ENCODE measurements at places on chromosomes 7 and 10.

DNA sequence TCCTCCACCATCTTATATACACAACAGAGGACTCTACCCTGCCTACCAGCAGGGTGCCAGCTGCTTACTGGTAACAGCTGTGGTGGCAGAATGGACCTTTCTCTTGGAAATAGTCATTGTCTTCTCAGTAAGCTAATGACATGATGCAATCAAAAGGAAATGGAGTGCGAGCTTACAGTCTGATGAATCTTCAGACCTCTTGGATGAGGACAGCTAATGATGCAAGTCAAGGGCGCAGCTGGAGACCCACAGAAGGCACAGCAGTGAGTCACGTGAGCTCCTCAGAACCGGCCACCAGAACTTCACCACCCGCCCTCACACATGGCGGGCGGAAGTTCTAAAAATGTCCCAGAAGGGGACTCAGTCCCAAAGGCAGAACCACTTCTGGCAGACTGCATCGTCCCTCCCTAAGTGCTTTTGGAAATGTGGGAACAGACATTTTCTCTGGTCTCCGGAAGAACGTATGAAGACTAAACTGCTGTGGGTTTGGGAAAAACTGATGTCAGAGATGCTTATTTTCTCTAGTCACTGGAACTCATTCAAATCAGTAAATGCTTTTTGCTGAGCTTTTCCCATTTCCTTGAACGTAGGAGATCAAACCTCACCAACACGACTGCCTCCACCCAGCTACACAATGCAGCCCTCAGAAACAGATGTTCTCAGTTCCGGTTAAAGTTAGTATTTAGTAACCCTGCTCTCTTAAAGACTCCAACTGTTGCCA, 96.4 kb downstream of the FAS start:
- no peak for DNase-seq

DNA sequence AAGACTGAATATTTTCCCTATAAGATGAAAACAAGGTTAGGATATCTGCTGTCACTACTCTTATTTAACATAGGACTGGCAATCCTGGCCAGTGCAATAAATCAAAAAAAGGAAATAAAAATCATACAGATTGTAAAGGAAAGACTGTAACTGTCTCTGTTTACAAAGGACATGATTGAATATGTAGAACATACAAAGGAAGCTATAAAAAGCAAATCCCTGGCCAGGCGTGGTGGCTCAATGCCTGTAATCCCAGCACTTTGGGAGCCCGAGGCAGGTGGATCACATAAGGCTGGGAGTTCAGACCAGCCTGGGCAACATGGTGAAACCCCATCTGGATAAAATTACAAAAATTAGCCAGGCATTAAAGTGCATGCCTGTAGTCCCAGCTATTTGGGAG, 15.8 kb downstream of the ZNF485 start:
- DNase-seq = no peak

GRCh38 chr7:121480058-121480457, 84.0 kb upstream of the FAM3C start:
- DNase-seq = peak; percentile 10

- DNase-seq = no peak
These were observed 70.5 kb upstream of the KCTD7 start for GRCh38 chr7:66558201-66558641.

- no peak for DNase-seq
These were observed 1106.2 kb upstream of the LRRN3 start for GRCh38 chr7:109984729-109985128.

- DNase-seq = peak; percentile 24
These were observed 103.0 kb downstream of the DOCK4 start for GRCh38 chr7:112103246-112103645.

- no peak for DNase-seq
These were observed 376.4 kb downstream of the NRG3 start for GRCh38 chr10:82251222-82251906.

GRCh38 chr7:82044497-82045080, 274.7 kb upstream of the HGF start:
- DNase-seq = peak; percentile 48

- DNase-seq = no peak
These were observed 238.1 kb upstream of the BMPER start for GRCh38 chr7:33667196-33667595.

- no peak for DNase-seq
These were observed 20.8 kb downstream of the VWA2 start for GRCh38 chr10:114259824-114260223.

DNA sequence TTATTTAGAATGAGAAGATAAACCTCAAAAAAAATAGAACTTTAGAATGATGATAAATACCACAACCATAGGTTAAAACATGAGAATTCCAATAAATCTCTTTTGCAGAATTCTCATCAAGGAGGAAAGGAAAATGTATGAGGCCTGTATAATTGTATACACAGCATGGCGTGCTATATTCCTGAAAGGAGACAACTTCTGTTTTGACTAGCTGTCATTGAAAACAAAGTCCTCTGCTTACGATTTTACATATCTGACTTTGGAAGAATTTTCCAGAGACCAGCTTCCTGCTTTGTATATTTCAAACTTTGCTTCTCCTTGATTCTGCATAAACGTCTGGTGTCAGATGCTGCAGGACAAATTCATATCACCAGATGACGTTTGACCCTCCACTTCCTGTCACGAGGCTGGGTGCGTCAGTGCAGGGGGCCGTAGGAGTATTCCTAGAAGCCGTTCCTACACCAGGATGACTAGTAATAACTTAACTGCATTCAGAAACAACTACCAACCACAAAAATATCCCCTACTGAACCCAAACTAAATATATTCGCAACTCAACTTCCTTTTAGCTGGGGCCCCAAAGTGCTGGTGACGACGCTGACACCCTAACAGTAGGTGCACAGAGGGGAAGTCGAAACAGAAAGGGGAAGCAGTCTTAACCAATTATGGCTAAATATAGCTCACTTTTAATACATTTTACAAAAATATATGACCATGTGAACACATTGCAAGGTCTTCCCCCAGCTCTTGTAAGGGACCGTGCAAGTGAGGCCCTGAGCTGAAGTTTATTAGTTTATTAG, 178.6 kb upstream of the INHBA start:
- no peak for DNase-seq

DNA sequence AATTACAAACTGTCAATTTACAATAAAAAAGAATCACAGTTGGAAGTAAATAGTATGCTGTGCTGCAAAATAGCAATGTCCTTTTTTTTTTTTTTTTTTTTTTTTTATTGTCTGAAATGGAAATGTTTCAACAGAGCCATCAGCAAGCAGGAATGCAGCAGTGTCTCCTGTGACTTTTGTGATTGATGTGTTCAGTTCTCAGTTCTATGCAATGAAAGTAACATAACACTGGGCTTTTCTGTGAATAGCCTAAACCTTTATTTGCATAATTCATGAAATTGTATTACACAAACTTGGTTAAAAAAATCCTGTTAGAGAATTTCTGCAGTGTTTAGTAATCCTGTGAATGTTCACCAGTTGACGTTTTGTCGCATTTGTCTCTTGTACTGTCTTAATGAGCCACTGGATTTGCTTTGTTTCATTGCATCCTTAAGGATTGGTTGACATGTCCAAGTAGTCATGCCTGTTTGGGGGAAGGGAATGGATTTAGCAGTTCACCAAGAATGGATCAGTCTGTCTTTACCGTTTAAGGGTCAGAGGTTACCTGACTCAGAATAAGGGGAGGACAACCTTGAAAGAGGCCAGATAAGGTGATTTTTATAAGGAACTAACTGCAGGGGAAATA, 192.7 kb downstream of the MLLT10 start:
- no peak for DNase-seq

DNA sequence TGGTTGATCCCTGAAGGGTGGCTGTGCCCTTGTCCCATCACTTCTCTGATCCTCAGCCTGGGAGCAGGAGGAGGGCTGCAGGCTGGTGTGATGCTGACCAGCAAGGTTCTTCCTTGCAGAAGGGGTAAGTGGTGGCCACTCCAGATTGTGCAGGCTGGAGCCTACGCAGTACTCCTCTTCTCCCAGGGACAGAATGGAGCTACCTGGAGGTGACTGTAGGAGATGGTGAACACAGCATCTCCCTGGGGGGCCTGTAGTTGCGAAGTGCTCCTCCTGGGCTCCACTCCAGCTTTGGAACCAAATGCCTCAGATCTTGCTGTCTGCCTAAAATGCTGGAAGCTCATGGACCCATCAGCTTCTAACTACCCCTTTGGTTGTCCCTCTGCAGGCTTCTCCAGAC, 323.6 kb upstream of the PODXL start:
- no peak for DNase-seq

DNA sequence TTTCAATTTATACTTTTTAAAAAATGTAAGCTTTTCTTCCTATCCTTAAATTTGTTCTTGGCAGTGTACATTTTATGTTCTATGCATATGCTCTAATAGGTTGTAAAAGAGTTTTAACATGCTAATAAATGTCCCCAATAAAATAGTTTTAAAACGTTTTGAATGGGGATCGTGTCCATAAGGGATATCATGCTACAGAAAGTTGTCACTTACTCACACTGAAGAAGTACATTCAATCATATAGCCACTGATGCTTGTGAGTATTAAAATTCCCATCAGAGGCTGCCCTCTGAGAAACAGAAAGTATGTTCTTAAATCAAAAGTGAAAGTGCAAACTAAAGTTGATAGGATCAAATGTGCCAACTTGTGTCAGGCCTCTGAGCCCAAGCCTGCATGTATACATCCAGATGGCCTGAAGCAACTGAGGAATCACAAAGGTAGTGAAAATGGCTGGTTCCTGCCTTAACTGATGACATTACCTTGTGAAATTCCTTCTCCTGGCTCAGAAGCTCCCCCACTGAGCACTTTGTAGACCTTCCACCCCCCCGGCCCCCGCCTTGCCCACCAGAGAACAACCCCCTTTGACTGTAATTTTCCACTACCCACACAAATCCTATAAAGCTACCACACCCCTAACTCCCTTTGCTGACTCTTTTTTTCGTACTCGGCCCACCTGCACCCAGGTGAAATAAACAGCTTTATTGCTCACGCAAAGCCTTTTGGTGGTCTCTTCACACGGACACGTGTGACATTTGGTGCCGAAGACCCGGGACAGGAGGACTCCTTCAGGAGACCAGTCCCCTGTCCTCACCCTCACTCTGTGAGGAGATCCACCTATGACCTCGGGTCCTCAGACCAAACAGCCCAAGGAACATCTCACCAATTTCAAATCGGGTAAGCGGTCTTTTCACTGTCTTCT, 877 bp upstream of the NOD1 start:
- DNase-seq = peak; percentile 10

Measured in NCI-H526 treated with DMSO at 0.1 percent for 48 hours (cell line).